ENCODE measurements at places on chromosomes 7 and 10. TPM values are rescaled to one million over a fixed set of nuclear protein-coding genes. Genes with fewer than 3 reads are reported as not detected.

The CABCOCO1 gene
- total RNA-seq: not detected

The OR2A1 gene
- not detected for total RNA-seq

GRCh38 chr10:102117391-102118159 lies 2.6 kb downstream of the LDB1 start:
- peak; percentile 78 for DNase-seq

DNA sequence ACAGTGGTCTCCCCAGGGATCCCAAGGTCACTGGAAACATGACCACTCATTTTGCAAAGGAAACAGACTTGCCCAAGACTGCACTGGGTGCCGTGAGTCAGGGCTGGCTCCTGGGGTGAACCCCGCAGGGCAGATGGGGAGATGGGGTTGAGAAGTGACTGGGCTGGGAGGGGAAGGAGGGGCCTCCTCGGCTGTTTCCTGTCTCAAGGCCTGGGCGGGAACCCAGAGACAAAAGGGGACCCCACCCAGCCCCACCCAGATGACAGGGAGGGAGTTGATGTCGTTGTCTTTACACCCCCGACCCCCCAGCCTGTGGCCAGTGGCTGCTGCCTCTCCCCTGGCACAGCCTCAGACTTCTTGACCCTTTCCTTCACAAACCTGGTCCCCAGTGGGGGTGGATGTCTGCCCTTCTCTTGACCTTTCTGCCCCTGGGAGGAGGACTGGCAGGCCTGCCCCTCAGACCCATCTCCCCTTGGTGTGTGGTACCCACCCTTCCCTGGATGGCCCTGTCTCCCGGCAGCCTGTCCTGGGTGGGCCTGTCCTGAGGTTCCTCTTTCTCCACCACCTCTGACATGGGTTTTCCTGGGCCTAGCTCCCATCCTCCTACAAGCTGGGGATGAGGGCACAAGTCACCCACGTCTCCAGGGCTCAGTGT lies 1.4 kb downstream of the MYO1G start:
- no peak for DNase-seq

- DNase-seq: no peak
These were observed 553.6 kb upstream of the GHITM start for GRCh38 chr10:83585686-83586085.

DNA sequence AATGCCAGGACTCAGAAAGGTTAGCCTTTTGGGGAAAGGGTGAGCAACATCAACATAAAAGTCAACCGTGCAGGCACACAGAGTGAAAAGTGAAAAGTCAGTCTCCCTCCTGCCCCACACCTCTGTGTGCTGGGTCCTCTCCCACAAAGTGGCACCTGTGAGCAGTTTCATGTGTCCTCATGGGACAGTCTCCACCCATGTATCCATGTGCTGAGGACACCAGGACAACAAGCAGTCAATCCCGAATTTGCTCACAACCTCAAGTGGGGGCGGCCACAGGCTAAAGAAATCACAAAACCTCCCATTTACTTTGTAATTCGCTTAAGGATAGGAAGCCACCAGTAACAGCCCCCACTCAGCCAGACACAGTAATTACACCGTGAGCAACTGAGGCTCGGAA lies 97.4 kb downstream of the ARHGAP22 start:
- DNase-seq: no peak

DNA sequence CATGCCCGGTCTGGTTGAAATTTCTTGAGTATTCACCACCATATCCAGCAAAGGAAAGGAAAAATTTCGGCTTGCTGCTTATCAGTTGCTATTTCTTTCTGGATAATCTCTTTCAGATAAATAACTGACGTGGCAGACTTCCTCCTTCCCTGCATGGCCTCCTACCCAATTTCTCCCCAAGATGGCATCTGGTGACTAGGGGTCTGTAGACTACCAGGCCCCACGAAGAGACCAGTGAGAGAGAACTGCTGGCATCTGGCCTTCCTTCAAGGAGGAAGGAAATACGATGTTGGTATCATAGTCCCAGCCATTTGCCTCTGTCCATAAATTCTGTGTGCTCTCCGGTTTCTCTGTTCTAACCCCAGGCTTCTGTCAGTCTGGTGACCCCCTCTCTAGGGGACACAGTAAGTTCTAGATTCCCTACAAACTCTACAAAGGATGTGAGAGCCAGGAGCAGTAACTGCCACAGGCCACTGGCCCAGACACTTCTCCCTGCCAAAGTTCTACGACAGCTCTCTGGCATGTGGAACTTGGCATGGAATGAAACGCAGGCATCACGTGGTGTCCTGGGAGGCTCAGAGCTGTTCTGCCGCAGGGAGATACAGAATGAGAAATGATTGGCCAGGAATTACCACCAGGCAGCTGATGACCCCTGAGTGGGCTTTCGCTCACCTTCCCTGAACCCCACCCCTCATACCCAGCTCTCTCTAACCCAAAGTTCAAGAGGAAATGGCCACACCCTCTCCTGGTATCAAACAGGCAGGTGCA lies 30.0 kb upstream of the MSRB2 start:
- no peak for DNase-seq

GRCh38 chr7:112162784-112163506 lies 43.3 kb downstream of the DOCK4 start:
- DNase-seq: no peak

All from type B pancreatic cell (in vitro differentiated cells).